ENCODE measurements at places on chromosomes 12 and 14.

DNA sequence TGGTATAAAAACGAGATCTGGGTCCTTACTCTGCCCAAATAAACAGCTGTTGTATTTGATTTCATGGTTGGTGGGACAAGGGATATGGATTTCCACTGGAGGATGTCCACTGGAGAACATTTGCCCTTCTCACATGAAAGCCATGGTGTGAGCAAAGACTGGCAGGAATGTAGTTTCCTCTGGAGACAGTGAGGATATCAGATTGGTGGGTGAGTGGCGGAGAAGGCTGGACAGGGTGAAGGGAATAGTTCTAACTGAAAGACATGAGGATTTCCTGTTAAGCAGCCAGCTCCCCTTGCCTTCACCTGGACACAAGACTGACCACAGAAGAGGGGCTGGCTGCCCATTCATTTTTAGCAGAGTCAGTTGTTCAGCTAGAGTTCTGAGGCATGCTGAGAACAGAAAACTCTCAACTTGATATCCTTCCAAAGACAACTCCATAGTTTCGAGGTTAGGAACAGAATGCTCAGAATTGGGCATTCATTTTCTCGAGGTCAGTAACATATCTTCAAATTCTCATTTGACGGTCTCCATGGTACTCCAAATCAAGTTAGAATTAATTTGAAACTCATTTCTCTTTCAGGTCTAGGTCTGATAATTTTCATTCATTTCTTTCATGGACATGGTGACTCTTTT is 365.7 kb downstream of the LRIG3 start:
- no peak for DNase-seq

- peak; percentile 96 for DNase-seq
Measured at GRCh38 chr12:121776190-121777098, 17.0 kb downstream of the RHOF start.

DNA sequence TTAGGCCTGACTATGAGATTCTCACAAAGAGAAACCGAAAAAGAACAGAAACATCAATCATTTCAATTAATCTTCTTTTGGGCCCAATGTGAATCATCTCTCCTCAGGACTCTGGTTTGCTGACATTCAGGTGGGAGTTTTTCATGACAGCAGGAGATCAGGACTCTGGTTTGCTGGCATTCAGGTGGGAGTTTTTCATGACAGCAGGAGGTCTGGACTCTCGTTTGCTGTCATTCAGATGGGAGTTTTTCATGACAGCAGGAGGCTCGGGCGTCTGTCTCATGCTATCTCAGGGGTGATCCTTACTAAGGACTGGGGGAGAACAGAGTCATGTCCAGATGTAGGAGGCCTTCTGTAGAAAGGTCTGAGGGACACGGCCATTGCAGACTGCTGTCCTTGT is 40.1 kb upstream of the PARP11 start:
- no peak for DNase-seq

DNA sequence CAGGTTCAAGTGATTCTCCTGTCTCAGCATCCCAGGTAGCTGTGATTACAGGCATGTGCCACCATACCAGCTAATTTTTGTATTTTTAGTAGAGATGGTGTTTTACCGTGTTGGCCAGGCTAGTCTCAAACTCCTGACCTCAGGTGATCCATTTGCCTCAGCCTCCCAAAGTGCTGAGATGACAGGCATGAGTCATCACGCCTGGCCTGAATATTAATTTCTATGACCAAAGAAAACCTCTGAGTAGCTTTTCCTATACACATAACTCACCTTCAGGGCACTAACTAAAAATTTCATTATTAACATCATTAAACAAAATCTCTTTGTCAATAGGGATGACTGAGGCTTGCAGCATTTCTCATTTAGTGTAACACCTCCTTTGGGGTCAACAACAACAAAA is 259.6 kb upstream of the KRR1 start:
- no peak for DNase-seq

GRCh38 chr14:75471059-75471458 is 43.2 kb downstream of the JDP2 start:
- no peak for DNase-seq

DNA sequence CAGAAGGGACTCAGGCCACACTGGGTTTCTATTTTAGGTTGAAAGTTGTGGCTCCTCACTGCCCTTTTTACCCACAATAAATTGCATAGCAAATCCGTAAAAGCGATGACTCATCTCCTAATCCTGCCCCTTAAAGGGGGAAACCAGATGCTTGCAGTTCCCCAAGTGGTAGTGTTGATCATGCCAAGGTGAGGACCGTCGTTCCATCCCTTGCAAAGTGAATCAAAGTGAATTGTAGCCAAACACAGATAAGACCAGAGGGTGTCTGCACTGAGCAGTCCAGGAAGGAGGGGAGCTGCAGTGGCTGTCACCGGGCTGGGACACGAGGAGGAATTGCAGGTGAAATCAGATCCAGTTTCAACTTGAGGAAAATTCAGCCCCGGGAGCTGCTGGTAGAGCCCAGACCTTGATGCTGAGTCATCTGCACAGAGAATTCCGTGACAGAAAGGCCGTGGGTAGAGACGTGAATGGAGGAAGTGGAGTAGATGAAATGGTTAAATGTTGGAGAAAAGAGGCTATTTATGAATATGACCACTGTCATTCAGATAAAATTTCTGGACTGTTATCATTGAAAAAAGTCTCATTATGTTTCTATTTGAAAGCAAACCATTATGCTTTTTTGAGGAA is 44.2 kb upstream of the MMP17 start:
- DNase-seq, result no peak

GRCh38 chr14:91243074-91243471 is 1.4 kb downstream of the GPR68 start:
- no peak for DNase-seq

- no peak for DNase-seq
Measured at GRCh38 chr12:108360487-108360886, 21.4 kb upstream of the CMKLR1 start.

GRCh38 chr14:92988786-92989755 is 66.1 kb downstream of the CHGA start:
- peak; percentile 3 for DNase-seq

GRCh38 chr14:80764921-80765507 is 176.5 kb downstream of the CEP128 start:
- DNase-seq, result no peak

GRCh38 chr14:30876692-30877091 is 2.3 kb downstream of the COCH start:
- no peak for DNase-seq

DNA sequence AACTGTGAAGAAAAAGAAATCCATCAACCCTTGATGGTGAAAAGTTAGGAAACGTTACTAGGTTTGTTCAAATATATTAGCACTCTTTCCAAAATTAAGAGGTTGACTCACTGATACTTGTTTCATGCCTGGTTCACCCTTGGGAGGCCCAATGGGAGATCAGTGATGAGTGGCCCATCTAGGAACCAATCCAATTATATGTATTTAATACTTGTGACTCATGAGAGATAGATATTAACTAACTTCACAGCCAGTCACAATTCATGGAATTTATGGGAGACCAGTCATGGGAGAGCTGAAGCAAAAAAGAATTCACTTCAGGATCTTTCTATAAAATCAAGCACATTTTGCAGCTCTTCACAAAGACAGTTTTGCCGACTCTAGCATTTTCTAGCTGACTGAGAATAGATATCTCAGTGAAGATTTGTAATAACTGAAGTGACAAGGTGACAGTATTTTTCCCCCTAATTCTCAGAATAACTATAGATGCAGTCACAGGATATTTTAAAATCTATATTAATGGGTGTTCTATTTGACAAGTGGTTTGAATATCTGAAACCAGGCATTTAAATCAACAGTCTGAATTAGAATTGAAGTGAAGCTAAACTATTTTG is 230.2 kb downstream of the EPS8 start:
- no peak for DNase-seq

- DNase-seq, result no peak
Measured at GRCh38 chr14:54116198-54116885, 159.7 kb upstream of the BMP4 start.

DNA sequence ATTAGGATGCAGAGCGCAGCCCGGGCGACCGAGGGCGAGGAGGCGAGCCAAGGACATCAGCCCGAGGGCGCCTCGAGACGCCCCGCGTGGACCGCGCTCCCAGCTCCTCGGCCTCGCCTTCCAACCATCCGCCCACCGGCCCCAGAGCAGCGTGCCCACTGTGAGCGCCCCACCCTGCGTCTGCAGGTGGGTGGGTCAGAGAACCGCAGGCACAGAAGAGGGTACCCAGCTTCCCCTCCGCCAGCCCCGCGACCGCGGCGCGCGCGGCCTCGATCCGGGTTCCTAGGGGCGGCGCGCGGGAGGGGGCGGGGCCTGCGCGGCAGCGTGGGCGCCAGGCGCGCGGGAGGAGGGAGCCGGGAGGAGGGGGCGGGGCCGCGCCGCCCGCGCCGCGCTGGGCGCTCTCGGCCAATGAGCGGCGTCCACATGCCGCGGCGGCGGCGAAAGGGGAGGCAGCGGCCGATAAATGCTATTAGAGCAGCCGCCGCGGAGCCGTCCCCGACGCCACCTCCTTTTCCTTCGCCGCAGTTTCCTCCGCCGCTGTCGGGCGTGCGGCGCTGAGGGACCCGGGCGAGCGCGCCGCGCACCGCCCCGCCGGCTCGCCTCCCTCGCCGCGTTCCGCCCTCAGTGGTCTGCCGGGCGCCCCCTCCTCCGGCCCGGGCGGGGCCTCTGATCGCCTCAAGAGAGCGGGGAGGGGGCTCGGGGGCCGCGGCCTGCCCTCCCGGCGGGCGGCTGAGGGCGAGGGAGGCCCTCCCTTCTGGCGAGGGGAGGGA is at the start of gene ATP2A2:
Gene ATP2A2 (plus strand): TSS at position 469 of the 770 bp plus-strand sequence. CDS start 543 bp downstream, outside the sequence.
- peak; percentile 86 for DNase-seq

- no peak for DNase-seq
Measured at GRCh38 chr14:75417674-75418073, 10.1 kb upstream of the JDP2 start.

DNA sequence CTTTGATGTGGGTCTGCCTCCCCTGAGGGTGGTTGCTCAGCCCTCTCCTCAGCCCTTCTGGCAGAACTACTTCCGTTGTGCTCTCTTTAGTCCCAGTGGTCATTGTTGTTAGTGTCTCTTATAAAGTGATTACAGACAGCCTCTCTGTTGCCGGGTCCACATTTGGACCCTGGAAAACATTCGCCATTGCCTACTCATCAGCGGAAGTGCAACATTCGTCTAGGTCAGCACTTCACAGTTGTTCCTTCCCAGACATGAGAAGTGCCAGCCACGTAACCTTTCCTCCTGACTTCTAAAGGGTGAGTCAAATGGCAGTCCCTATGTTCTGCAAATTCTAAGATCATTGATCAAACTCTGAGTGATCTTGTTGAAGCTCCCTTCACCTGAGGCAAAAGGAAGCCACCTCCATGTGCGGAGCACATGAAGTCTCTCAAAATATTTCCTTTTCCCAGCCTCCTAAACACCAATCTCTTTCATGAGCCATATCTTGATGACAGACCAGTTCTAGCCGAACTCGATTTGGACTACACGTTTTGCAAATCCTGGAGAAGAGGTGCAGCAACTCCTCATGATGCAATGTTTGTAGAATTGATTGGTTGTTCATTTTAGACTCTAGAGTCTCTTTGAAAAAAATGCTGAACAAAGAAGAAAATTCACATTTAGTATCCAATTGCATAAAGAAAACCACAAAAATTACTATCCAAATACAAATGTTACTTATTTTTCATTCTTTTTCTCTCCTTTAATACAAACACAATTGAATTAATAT is 163.8 kb downstream of the RPL10L start:
- DNase-seq, result no peak

- DNase-seq, result no peak
Measured at GRCh38 chr12:71787580-71787979, 32.9 kb downstream of the RAB21 start.

GRCh38 chr14:32513571-32514009 is 184.5 kb downstream of the AKAP6 start:
- DNase-seq, result no peak

- peak; percentile 36 for DNase-seq
Measured at GRCh38 chr12:24561882-24562770, 386.8 kb downstream of the BCAT1 start.

DNA sequence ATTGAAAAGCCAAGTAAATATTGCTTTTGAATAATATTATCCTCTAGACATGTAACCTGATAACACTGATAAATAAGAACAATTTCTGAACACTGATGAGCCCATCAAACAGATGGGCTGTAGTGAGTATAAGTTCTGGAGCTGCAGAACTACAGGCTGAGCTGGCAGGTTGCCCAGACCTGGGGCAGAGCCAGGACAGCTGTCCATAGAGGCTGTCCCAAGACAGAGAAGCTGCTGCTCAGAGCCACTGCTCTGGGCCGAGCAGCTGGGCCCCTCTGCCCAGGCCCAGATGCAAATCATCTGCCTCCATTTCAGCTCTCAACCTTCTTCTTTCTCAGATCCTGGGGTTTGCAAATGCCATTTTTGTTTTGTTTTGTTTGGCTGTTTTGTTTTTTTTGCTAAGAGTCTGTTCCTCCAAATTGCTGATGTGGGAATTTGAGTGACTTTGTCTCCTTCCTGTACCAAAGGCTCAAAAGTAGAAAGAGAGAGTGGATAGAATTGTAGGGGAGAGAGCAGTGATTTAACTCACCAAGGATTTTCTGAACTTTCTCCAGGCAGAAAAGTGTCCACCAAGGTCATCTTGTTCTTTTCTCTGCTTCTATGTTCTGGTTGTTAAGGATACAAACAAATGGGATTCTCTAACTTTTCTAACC is 4.0 kb upstream of the TESPA1 start:
- peak; percentile 37 for DNase-seq

- DNase-seq, result no peak
Measured at GRCh38 chr14:54785136-54785777, 117.4 kb downstream of the GCH1 start.

DNA sequence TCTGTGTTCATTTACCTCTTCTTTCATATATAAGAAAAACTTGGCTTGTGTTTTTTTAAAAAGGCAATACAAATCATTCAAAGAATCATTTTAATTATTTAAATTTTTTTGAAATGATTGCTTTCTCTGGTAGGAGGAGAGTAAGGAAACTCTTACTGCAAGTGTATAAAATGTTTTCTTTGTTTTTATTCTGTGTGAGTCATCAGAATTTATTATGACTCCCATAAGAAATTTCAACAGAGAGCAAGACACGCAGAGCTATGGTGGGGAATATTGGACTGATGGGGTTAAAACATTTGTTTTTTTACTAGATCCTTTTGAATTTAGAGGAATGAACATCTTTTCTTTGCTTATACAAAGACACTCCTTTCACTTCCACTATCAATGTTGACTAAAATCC is 119.1 kb upstream of the ATXN7L3B start:
- no peak for DNase-seq

- DNase-seq, result no peak
Measured at GRCh38 chr12:76520348-76520747, 39.2 kb downstream of the OSBPL8 start.

GRCh38 chr12:79233341-79233781 is 368.8 kb downstream of the SYT1 start:
- no peak for DNase-seq

- no peak for DNase-seq
Measured at GRCh38 chr12:8559676-8560075, 19.0 kb upstream of the CLEC4E start.

GRCh38 chr14:96055753-96056508 is 16.8 kb downstream of the C14orf132 start:
- no peak for DNase-seq

DNA sequence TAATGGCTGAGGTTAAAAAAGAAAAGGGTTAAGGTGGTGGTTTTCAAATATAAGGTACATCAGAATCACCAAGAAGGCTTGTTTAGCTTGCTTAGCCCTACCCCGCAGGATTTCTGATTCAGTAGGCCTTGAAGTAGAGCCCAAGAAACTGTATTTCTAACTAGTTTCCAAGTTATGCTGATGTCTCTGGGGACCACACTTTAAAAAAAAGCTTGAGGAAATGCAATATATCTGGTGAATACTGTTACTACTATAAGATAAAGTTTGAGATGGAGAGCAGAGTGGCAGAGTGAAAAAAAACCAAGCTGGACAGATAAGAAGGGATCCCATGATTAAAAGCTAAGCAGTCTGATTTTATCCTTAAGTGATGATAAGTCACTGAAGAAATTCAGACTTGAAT is 18.3 kb upstream of the GXYLT1 start:
- DNase-seq, result no peak

Measured in pancreas (tissue), 10 donors.